ENCODE measurements at places on chromosomes 4 and X.

GRCh38 chr4:108292229-108292628 lies 123.5 kb upstream of the LEF1 start:
- no peak for DNase-seq

GRCh38 chr4:106996490-106996889 lies 39.6 kb downstream of the DKK2 start:
- no peak for DNase-seq

DNA sequence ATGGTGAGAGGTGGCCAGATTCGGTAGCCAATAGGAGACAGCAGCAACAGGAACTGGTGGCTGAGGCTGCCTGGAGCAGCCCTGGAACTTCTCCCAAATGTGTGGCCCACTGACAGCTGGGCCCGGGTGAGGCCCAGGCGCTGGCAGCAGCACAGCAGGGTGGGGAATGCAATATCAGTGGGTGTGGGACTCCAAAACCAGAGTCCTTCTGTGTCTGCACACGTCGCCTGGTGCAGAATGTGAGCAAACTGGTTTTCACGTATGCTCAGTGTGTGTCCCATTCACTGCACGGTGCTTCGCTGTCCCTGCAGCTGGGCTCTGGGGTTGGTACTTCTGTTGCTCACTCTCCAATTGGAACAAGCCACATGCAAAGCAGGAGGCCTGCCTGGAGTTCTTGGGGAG lies 14.4 kb upstream of the CENPU start:
- DNase-seq = no peak

- DNase-seq = no peak
Measured at GRCh38 chrX:7252013-7252610, 104.2 kb upstream of the PUDP start.

- no peak for DNase-seq
Measured at GRCh38 chrX:45145492-45146215, 55.0 kb downstream of the DIPK2B start.

DNA sequence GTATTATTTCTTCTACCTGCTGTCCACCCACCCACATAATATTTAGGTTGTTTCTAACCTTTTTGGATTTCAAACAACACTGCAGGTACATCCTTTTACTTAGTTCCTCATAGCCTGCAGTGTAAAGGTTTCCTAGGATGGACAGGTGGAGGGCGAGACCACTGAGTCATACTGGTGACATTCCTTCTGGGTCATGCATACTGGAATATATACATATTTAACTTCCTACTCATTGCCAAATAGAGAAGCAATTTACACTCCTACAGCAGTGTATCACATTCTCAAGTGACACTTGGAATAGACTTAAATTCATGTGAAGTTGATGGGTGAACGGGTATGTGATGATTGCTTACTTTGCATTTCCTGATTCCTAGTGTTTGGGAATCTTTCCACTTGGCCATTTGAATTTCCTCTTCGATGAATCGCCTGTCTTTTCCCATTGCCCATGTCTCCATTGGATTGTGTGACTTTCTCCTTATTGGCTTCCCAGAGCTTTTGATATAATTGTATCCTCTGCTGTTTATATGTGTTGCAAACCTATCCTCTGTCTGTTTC lies 8.2 kb upstream of the PPP2R2C start:
- DNase-seq = no peak

- DNase-seq = no peak
Measured at GRCh38 chrX:134604701-134605311, 53.5 kb downstream of the PLAC1 start.

- DNase-seq = no peak
Measured at GRCh38 chr4:147655639-147656038, 28.3 kb downstream of the PRMT9 start.

DNA sequence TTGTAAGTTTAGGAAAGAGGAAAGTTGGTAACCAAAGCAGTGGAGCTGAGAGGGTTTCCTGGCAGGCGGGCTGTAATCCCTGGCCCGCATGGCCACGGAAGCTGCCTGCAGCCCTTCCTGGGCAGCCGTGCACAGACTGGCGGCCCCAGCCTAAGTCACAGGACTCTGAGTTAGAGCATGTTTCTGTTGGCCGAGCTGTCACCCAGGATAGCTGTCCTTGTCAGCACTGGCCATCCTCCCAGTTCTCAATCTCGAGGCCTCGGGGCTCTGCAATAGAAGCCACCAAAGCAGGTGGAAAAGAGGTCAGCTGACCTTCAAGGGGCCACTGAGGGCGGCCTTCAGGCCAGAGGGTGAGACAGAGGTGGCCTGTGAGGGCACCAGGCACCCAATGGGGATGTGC lies 20.5 kb downstream of the PNMA6E start:
- DNase-seq = no peak

DNA sequence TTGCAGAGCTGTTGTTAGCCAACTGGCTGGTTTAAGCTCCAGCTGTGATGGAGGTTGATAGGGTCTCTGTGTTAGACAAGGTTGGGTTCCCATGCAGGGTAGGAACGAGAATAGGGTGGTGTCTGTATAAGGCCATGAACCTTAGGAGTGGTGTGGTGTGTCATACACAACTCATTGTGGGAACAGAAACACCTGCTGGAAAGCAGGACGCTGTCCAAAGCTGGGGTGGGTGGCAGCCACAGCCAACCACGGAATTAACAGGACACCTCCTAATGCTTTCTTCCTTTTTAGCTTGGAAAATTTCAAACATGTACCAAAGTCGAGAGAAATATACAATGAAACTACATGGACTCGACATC lies 94.4 kb downstream of the ARHGAP10 start:
- no peak for DNase-seq

DNA sequence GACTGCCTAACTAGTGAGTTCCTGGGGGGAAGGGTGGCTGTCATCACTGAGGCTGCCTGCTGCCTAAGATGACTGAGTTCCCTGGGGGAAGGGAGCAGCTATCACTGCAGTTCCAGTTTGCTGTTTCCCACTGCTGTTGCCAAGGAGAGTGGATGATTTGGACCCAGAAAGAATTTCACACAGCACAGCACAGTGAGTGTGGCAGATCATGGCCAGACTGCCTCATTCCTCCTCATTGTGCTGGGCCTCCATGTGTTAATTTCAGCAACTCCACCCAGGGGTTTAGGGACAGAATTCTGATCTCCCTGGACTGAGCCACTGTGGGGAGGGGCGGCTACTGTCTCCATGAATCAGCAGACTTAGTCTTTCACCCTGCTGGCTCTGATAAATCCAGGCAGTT lies 125.0 kb downstream of the TEX13C start:
- no peak for DNase-seq

DNA sequence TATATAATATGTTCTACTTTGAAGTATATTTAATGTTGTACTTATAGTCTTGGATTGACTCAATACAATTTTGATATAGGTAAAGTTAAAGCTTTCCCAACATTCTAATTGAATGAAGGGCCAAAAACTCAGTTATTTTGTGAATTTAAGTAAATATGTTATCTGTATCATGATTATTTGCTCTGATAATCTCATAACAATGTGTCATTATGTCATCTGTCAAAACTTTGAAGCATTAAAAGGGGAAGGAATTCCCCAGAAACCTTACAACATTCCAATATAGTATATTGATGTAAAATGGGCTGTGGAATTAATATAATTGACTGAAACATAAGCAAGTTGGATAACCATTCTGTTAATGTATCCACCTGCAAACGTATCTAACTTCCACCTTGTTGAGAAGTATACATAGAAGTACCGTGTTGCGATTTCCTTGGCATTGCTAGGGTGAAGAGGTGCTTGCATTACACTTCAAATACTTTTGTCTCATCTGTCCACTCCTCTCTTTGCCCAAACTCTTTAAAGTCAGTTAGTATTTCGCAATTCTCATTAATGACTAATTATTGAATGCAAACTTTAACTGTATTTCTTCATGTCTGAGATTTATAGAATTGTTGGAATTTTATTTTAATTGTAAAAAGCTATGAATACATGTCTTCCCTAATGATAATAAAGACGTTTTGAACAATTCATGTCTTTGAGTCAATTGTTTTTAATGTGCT lies 1982.1 kb upstream of the ADGRL3 start:
- no peak for DNase-seq

- DNase-seq = no peak
Measured at GRCh38 chr4:161799710-161800109, 364.1 kb downstream of the FSTL5 start.

All from skeletal muscle cell (primary cell).